Stimulated activated CD8-positive, alpha-beta memory T cell treated with anti-CD3 and anti-CD28 coated beads, Interleukin-15, amount 100 ng/mL, for 48 hours (primary cell): ENCODE measurements at places on chromosomes 2 and 18.

DNA sequence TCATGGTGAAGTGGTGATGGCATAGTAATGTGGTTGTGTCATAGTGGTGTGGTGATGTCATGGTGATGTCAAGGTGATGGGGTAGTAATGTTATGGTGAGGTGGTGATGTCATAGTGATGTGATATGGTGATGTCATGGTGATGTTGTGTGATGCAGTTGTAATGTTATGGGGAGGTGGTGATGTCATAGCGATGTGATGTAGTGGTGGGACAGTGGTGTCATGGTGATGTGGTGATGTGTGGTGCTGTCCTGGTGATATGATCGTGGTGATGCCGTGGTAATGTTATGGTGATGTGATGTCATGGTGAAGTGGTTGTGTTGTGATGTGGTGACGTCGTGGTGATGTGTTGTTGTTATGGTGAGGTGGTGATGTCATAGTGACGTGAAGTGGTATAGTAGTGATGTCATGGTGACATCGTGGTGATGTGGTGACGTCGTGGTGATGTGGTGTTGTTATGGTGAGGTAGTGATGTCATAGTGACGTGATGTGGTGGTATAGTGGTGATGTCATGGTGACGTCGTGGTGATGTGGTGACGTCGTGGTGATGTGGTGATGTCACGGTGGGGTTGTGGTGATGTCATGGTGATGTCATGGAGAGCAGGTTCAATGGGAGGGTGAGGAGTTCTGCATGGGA is 242.7 kb upstream of the MYT1L start:
- DNase-seq = no peak

GRCh38 chr2:183010112-183010511 is 28.1 kb downstream of the NCKAP1 start:
- no peak for DNase-seq

DNA sequence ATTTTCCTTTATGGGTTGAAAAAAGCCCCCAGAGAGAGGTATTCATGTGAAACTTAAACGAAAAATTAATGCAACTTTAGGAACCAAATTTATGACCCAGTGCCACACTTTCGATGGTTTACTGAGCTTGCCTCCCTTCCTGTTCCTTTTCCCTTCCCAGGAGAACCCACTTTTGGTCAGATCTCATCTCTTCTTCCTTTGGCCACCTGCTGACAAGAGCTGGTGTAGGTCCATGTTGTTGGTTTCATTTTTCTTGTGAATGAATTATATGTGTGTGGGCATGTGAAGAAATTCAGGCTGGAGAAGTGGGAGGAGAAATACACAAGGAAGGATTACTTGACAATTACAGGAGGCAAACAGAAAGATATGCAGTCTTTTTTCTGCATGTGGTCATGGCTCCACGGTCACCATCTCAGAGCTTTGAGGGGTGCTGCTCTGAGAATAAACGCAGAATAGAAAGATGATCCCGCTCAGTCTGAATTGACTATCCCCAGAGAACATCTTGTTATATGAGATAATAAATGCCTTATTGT is 111.3 kb upstream of the TCF4 start:
- DNase-seq = no peak

DNA sequence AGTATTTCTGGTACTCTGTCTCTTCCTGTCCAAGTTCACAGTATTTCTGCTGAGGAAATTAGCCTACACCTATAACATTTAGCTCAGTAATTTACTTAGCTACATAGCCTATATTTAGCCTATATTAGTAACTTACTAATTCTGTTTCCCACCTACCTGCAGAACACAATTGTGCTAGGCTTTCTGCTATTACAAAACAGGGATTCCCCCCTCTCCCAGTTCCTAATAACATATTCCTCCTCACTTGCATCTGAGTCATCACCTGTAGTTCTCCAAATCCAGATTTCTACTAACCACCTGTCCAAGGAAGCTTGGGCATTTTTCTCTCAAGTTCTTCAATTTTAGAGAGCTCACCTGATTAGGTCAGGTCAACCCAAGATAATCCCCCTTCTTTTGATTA is 94.9 kb downstream of the NETO1 start:
- no peak for DNase-seq

GRCh38 chr2:45884126-45884525 is 232.7 kb downstream of the PRKCE start:
- DNase-seq = no peak

DNA sequence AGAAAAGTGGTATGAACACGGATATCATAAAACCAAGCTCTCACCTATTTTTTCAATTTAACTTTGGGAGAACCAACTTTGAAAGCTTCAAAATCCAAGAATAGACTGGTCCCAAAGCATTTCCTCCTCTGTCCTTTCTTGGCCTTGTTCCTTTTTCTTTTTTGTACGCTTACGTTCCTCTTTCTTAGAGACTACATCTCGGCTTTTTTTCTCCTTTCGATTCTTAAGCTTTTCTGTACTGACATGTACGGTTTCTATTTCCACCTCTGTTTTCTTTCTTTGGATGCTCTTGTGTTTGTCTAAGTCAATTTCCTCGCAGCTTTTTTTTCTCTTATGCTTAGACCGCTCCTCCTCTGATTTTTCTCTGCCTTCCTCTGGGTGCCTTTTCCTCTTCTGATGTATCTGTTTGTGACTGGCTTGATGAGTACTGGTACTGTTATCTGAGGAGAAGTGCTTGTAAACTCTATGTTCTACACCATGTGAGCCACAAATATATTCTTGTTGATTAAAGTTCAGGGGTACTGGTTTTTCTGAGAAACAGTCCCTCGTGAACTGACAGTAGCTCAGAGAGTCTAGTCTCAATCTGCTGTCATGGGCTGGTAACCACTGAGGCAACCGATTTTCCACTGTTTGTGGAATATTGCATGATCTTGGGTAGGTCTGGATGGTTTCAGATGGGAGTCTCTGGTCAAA is 11.5 kb upstream of the RNU2-63P start:
- no peak for DNase-seq

DNA sequence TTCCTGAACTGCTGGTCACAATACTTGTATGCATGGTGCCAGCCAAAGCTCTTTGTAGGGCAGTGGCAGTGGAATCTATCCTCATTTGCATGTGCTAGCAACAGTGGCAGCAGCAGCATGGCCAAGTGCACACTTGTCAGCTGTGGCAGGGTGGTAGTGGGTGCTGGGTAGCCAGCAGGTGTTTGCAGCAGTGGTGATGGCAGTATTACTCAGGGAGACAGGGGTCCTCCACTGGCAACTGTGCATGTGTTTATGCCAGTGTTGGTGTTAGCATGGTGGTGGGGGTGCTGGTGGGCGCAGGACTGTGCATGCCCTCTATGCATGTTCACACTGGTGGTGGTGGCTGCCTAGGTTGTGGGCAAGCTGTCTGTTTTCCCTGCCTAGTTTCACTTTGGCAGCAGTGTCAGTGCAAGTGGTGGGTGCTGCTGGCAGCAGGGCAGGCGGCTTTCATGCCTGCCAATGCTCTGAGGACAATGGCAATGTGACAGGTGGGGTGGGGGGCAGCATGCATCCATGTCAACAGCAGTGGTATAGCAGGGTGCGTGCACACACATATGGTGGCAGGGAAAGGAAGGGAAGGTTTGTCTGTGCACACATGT is 41.2 kb downstream of the GALNT13 start:
- no peak for DNase-seq

DNA sequence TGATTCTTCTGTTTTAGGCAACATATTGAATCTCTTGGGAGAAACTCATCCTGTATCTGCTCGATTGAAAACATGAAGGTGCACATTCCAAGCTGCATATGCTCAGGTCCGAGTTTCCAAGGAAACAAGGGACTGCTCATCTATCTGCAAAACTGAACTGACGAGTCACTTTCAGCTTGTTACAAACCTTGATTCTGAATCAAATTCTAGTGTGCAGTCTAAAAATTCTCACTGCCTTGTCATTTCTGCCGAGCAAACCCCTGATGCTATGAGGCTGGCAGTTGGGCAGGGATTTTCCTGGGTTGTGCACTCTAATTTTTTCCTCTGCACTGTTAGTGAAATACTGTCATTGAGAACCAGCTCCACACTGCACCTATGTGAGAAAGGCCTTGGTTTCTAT is 101.3 kb upstream of the ETAA1 start:
- DNase-seq = no peak

- no peak for DNase-seq
Observed at GRCh38 chr2:8892111-8892510, 54.7 kb upstream of the KIDINS220 start.

DNA sequence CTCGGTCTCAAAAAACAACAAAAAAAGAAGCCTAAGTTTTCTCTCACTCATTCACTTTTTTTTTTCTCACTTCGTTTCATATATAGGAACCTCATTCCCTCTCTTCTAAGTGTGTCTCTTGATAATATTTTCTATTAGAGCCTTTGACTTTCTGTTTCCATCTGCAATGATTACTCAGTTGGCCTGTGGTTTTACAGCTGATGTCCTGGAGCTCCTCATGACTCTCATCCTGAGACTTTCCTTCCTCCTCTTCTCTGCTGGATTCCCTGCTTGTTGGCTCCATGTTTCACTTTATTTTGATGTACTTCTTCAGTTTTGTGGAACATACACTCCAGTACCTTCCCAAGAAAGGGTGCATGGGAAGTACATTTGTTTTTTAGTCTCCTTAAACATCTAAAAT is 154.2 kb upstream of the GATA6 start:
- no peak for DNase-seq

DNA sequence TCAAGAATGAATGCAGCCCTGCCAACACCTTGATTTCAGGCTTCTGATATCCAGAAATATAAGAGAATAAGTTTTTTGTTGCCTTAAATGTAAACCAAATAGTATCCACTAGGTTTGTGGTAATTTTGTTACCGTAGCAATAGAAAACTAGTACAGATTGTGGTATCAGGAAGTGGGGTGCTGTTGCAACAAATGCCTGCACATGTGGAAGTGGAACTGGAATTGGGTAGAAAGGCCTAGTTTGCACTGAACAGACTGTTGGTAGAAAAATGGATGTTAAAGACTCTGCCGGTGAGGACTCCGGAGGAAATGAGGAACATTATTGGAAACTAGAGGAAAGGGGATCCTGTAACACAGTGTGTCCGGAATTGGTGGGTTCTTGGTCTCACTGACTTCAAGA is 145.8 kb upstream of the MGAT5 start:
- no peak for DNase-seq

DNA sequence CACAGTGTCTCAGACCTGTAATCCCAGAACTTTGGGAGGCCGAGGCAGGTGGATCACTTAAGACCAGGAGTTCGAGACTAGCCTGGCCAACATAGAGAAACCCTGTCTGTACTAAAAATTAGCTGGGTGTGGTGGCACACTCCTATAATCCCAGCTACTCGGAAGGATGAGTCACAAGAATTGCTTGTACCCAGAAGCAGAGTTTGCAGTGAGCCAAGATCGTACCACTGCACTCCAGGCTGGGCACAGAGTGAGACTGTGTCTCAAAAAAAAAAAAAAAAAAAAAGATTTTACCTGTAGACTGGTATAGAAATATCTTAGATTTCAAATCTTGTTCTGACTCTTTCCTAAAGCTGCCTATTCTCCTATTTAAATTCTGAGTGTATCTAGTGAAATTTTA is 7.2 kb upstream of the KLHL29 start:
- DNase-seq = no peak

DNA sequence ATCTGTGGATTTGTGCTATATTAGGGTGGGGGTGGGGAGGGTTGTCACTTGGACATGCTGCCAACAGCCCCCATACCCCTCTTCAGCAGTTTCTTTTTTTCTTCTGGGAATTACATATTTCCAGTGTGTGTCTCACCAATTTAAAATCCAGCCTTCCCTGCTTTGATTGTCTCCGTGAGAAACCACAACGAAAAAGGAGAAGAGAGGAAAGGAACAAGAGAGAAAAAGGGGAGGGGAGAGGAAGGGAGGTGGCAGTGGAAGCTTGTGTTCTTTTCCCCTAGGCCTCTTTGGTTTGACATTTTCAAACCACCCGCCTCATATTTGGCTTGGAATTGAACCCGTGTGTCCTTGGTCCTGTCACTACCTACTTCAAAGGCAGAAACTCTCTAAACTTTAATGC is 860 bp downstream of the CTNNA2 start:
- no peak for DNase-seq

DNA sequence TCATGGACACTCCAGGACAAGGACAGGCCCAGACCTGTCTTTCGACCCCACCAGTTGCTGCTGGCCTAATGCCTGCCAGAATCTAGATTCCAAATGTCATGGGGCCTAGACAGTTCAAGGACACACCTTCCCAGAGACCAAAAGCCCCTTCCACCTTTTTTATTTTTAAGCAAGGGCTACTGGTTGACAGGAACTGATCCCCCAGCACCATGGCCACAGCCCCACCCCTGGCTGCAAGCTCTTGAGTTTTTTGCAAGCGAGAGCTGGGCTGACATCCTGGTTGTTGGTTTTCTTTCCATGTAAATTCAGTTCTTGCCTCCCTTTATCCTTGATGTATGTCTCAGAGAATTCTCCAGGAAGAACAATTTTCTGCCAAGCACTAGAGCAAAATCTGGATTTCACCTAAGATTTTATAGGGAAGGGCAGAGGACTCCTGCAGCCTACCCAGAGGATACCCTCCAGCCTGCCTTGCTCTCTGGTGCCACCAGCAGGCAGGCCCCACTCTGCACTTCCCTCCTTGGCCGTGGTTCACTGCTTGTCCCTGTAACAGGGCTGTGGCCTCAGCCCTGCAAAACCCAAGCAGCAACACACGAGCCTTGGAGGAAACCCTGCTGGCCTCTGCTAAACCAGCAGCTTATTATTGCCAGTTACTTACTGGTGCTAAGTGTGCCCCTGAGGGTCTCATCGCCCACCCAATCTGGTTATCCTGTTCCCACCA is 97.7 kb downstream of the TWIST2 start:
- DNase-seq = no peak

DNA sequence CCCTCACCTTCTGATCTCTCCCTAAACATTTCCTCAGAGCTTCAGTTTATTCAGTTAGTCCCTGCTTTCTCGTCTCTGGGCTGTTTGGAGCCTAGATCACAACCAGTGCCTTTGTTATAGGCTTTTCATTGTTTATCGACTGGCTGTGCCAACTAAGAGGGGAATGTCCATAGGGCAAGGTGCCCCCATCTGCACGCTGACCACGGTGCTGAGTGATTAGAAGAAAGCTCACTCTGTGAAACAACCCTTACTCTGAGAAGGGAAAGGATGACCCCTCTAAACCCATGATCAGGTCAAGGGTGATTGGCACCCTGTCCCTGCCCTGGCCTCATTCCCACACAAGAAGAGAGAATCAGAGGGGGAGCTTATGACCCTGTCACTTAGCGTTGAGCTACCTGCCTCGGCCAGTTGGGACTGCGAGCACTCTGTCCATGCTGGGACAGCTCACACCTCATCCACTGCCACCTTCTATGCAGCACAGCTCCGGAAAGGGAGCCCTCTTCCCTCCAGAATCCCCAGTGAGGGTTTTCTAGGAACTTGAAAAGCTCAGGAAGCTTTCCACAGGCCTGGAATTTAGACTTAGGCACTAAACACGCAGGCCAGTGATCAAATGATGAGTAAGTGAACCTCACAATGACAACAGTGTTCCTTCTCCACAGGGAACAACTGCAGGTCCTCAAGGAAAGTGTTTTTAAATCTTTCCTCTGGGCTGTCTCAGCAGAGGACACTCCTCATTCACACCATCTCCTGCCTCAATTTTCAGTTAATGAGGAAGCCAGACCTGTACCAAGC is 2.3 kb upstream of the ACTG2 start:
- DNase-seq = no peak

GRCh38 chr2:16729335-16729734 is 63.7 kb upstream of the CYRIA start:
- DNase-seq = no peak

- no peak for DNase-seq
Observed at GRCh38 chr2:36449943-36450392, 94.4 kb downstream of the CRIM1 start.

- DNase-seq = no peak
Observed at GRCh38 chr2:99836690-99837605, 305.4 kb downstream of the AFF3 start.
